ENCODE measurements at places on chromosomes 16 and 17.

- ATAC-seq: no peak
Observed at GRCh38 chr17:61849674-61850073, 13.7 kb downstream of the BRIP1 start.

- no peak for ATAC-seq
Observed at GRCh38 chr16:84098939-84099338, 17.8 kb downstream of the MBTPS1 start.

- no peak for ATAC-seq
Observed at GRCh38 chr17:17745476-17746455, 64.5 kb downstream of the RAI1 start.

DNA sequence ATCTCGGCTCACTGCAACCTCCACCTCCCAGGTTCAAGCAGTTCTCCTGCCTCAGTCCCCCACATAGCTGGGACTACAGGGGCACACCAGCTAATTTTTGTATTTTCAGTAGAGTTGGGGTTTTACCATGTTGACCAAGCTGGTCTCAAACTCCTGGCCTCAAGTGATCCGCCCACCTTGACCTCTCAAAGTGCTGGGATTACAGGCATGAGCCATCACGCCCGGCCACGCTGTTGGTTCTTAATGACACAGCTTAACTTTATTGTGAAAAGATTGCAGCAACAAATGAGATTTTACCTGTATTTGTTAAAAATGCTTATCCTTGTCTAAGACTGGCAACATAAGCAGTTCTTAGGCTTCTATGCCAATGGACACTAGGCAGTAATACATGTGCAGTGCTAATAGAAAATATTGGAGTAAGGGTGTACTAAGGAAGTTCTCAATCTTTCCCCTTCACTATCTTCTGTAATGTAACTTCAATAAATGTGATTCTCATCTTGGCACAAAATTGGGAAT, 2.9 kb downstream of the UBB start:
- ATAC-seq: no peak

GRCh38 chr16:629833-630248, 944 bp upstream of the WFIKKN1 start:
- no peak for ATAC-seq

GRCh38 chr17:31128241-31128640, 33.5 kb downstream of the NF1 start:
- ATAC-seq: no peak

GRCh38 chr16:64133366-64133765, 988.5 kb downstream of the CDH11 start:
- no peak for ATAC-seq

DNA sequence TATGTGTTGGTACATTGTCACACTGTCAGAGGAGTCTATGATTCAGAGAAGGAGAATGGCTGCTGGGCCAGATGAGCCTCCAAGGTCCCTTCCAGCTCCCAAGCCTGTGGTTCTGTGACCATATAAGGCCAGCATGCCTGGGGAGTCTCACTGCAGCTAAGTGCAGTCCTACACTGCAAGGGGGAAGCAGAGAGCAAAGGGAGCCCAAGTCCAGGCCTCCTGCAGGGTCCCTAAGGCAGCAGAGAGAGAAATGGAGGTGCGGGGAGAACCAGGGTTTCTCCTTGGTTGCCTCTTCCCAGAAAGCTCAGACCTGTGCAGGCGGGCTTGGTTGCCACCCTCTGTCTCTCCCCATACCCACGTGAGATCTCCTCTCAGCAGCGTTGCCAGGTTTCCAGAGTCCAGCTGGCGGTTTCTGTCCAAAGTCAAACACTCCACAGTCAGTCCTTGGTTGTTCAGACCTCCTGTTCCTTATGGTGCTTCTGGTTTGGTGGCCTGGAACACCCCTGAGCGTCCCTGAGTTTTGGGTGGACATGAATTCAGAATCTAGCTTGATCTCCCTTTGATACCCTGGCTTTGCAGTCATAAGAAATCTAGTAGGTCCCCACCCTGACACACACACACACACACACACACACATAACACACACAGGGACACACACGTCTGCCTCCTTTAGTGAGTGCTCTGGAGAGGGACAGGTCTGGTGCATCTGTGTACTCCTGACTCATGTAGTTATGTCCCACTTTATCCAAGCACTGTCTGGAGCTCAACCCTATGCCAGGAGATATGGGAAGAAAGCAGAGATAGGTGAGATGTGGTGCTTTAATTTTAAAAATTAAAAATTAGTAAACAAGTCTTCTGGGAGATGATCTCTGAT, 78.8 kb downstream of the GNAO1 start:
- ATAC-seq: no peak

- no peak for ATAC-seq
Observed at GRCh38 chr17:63665527-63666214, 34.3 kb downstream of the LIMD2 start.

GRCh38 chr17:45104029-45104428, 28.3 kb downstream of the PLCD3 start:
- ATAC-seq: no peak

DNA sequence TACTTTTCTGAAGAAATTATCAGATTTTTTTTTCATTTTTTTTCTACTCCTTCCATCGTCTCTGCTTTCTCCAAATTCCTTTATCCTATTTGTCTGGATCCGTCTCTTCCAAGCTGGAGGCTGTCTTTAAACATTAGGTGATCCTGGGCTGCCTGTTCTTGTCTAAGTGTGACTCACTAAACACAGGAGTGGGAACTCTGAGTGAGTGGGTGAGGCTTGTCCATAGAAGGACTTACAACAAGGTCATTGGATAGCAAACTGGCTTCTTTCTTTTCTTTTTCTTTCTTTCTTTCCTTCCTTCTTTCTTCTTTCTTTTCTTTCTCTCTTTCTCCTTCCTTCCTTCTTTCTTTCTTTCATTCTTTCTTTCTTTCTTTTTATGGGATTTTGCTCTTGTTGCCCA, 18.2 kb downstream of the ALOX15 start:
- ATAC-seq: no peak

GRCh38 chr17:66939461-66940114, 24.9 kb upstream of the CACNG4 start:
- no peak for ATAC-seq

DNA sequence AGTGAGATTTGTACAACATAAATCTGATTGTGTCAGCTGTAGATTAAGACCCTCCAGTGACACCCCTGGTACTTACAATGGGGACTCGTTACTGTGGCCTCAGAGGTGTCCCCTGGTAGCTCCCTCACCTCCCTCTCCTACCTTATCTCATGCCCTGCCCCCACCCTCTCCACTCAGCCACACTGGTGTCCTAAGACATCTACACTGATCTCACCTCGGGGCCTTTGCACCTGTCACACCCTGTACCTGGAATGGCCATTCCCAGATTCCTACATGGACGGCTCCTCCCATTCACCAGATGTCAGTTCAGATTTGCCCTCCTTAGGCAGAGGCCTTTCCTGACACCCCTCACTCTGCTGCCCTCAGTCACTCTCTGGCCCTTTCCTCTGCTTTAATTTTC, 319.3 kb downstream of the CPPED1 start:
- ATAC-seq: no peak

- ATAC-seq: no peak
Observed at GRCh38 chr17:79950306-79950705, 85.4 kb downstream of the TBC1D16 start.

DNA sequence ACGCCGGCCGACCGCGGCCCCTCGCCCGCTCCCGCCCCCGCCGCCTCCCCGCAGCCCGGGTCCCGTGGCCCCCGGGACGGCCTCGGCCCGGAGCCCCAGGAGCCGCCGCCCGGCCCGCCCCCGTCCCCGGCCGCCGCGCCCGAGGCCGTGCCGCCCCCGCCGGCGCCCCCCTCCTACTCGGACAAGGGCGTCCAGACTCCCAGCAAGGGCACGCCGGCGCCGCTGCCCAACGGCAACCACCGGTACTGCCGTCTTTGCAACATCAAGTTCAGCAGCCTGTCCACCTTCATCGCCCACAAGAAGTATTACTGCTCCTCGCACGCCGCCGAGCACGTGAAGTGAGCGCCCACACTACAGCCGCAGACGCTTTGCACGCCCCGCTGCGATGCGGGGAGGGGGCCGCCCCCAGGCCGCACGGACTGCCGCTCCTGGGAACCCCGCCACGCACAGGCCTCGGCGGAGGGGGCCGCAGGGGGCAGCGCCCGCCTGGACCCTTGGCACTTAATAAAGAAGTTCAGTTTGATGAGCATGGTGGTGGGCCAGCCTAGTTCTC, 35.5 kb upstream of the ZC3H18 start:
- peak; percentile 20 for ATAC-seq

DNA sequence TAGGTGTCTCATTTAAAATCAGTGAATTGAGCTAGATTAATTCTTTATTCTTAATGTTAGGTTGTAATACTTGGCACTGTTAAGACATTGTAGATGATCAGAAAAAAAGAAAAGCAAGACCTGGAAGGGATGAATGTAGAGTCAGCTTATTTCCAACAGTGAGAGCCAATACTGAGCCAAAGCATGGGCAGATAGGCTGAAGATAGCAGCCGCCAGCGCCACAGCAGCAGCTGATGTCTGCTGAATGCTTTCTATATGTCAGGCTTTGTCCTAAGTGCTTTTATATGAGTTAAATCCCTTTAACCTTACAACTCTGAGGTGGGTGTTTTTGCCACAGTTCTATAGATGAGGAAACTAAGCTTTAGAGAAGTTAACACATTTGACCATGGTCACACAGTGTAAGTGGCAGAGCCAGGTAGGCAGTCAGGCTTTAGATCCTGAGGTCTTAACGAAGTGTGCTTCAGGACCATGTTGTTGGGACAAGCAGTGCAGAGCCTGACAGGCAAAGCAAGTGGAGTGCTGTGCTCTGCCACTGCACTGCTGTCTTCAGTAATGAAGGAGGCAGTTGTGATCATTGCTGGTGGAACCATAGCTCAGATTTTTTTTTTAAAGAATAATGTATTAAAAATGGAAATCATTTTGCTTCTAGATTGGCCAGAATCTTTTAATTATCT, 25.9 kb downstream of the TNRC6A start:
- ATAC-seq: no peak

DNA sequence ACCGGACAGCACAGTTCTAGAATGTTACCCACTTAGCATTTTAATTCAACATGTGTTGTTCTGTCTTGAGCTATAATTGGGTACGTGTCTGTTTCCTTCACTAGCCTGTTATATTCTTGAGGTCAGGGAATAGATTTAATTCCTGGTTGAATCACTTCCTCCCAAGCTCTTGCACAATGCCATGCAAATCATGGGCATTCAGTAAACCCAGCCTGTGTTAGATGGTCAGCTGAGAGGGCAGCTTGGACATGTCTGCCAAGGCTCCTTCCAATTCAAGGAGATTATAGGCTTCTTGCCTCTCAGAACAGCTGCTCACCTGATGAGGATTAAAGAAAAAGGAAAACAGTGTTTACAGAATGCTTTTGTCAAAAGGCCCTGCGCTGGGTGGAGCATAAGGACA, 12.6 kb downstream of the C1QTNF1 start:
- ATAC-seq: no peak

- peak; percentile 93 for ATAC-seq
Observed at GRCh38 chr17:6374761-6375312, 60.1 kb downstream of the AIPL1 start.

GRCh38 chr16:89033304-89033703, 56.3 kb upstream of the CBFA2T3 start:
- no peak for ATAC-seq

- no peak for ATAC-seq
Observed at GRCh38 chr16:82185012-82185411, 15.0 kb upstream of the MPHOSPH6 start.

DNA sequence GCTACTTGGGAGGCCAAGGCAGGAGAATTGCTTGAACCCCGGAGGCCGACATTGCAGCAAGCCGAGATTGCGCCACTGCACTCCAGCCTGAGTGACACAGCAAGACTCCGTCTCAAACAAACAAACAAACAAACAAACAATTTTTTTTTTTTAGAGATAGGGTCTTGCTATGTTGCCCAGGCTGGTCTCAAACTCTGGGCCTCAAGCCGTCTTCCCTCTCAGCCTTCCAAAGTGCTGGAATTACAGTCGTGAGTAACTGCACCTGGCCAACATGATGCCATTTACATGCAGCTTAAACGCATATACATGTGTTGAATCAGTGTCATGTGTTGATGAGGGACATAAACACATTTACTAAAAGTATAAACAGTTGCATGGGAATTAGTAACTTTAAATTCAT, 2.0 kb upstream of the SLFN5 start:
- ATAC-seq: no peak

Data from activated T-helper 17 cell treated with anti-CD3 and anti-CD28 coated beads, Interleukin-2, amount 50 U/mL, for 72 hours (primary cell).